ENCODE measurements at places on chromosomes 7 and 10.

DNA sequence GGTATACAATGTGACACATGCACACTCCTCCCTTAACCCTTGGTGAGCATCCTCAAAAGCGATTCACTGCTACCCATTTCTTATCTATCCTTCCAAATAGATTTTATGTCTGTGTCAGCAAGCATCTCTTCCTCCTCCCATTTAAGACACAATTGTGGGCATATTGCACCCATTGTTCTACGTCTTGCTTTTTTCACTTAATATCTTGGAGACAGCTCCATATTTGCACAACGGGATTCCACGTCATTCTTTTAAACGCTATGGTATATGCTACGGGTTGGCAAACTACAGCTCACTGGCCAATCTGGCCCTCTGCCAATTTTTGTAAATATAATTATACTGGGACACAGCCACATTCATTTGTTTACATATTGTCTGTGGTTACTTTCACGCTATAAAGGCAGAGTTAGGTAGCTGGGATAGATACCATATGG lies 88.6 kb downstream of the RNF216 start:
- no peaks in the 10 kb centered on the region for H3K27me3 ChIP-seq
- H3K4me1 ChIP-seq = peaks cover 62% of the 10 kb centered on the region
- H3K36me3 ChIP-seq = peaks cover 15% of the 10 kb centered on the region

- peak overlapping the region; percentile 90 for H3K4me3 ChIP-seq
- peaks cover 81% of the 10 kb centered on the region for H3K4me1 ChIP-seq
- peak; percentile 94 for DNase-seq
- peak overlapping the region; percentile 94 for H3K27ac ChIP-seq
These were observed 1.4 kb downstream of the MYO1G start for GRCh38 chr7:44977304-44977958.

GRCh38 chr10:131825150-131825848 lies 75.5 kb upstream of the PPP2R2D start:
- DNase-seq = no peak
- no peak overlapping the region for H3K4me3 ChIP-seq
- no peaks in the 10 kb centered on the region for H3K27me3 ChIP-seq

- no peaks in the 10 kb centered on the region for H3K27me3 ChIP-seq
- no peak overlapping the region for H3K4me3 ChIP-seq
- H3K36me3 ChIP-seq = no peaks in the 10 kb centered on the region
- no peaks in the 10 kb centered on the region for H3K4me1 ChIP-seq
- H3K27ac ChIP-seq = no peak overlapping the region
These were observed 898.8 kb downstream of the ANKRD7 start for GRCh38 chr7:119123326-119123725.

GRCh38 chr7:77348371-77348813 lies 67.8 kb downstream of the GSAP start:
- H3K36me3 ChIP-seq = no peaks in the 10 kb centered on the region
- no peak overlapping the region for H3K4me3 ChIP-seq
- no peak for DNase-seq
- H3K27me3 ChIP-seq = no peaks in the 10 kb centered on the region
- H3K27ac ChIP-seq = no peak overlapping the region

GRCh38 chr10:67115972-67116371 lies 190.1 kb downstream of the LRRTM3 start:
- no peak for DNase-seq
- H3K27ac ChIP-seq = no peak overlapping the region
- no peaks in the 10 kb centered on the region for H3K27me3 ChIP-seq
- no peaks in the 10 kb centered on the region for H3K4me1 ChIP-seq

DNA sequence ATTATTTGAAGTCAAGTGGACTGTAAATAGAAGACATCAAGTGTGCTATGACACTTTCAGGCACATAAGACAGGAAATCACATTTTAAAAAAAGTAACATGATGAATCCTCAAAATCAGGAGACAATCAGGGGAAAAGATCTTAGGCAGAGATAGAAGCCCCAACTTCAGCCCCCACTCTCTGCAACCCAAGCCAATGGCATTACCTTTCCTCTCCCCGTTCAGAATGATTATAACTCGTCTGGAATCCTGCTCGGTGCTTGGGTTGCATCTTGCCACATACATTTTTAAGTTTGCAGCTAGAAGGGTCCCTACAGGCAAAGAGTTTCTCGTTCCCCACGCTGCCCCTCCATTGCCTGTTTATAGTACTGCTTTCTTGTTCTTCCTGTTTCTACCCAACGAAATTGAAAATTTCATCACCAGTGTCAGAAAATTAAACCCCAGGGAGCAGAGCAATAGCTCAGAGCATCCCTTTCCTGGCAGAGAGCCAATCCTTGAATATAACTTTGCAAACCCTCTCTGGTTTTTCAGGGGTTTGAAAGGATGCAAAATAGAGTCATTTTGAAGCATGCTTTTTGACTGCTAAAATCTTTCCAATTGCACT lies 260.5 kb upstream of the AOAH start:
- no peak overlapping the region for H3K4me3 ChIP-seq
- DNase-seq = no peak
- no peaks in the 10 kb centered on the region for H3K36me3 ChIP-seq
- no peak overlapping the region for H3K27ac ChIP-seq

DNA sequence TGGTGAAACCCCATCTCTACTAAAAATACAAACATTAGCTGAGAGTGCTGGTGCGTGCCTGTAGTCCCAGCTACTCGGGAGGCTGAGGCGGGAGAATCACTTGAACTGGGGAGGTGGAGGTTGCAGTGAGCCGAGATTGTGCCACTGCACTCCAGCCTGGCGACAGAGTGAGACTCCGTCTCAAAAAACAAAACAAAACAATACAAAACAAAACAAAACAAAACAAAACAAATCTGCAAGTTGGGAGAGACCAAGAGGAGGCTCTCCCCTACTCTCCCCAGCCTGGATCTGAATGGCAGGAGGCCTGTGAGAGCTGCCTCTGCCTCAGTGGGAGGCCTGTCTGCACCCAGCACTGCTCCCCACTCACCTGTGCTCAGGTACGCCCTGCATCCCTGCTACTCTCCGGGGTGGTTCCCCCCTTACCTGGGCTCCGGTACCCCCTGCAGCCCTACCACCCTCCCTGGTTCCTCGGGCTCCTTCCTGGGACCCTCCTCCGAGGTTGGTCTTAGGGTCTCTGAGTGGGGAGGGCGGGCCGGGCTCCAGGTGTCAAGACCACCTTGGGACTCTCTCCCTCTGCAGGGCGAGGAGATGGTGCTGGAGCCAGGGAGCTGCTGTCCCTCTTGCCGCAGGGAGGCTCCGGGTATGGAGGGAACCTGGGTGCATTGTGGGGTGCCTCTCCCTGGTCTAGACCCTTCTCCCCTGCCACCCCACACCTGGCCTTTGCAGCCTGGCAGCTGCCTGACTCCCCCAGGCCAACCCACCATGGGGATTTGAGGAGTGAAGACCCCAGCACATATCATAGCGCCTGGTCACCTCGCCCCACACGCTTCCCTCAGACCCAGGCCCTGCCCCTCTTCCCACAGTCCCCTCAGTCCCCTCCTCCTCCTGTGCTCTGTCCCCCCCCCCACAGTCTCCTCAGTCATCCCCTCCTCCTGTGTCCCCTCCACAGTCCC lies 9.5 kb upstream of the ZNF862 start:
- DNase-seq = no peak
- no peaks in the 10 kb centered on the region for H3K36me3 ChIP-seq
- no peak overlapping the region for H3K27ac ChIP-seq
- H3K4me1 ChIP-seq = no peaks in the 10 kb centered on the region

- H3K27me3 ChIP-seq = no peaks in the 10 kb centered on the region
- no peaks in the 10 kb centered on the region for H3K4me1 ChIP-seq
- H3K36me3 ChIP-seq = no peaks in the 10 kb centered on the region
- H3K27ac ChIP-seq = no peak overlapping the region
These were observed 90.3 kb upstream of the ZNF438 start for GRCh38 chr10:31121757-31122577.

DNA sequence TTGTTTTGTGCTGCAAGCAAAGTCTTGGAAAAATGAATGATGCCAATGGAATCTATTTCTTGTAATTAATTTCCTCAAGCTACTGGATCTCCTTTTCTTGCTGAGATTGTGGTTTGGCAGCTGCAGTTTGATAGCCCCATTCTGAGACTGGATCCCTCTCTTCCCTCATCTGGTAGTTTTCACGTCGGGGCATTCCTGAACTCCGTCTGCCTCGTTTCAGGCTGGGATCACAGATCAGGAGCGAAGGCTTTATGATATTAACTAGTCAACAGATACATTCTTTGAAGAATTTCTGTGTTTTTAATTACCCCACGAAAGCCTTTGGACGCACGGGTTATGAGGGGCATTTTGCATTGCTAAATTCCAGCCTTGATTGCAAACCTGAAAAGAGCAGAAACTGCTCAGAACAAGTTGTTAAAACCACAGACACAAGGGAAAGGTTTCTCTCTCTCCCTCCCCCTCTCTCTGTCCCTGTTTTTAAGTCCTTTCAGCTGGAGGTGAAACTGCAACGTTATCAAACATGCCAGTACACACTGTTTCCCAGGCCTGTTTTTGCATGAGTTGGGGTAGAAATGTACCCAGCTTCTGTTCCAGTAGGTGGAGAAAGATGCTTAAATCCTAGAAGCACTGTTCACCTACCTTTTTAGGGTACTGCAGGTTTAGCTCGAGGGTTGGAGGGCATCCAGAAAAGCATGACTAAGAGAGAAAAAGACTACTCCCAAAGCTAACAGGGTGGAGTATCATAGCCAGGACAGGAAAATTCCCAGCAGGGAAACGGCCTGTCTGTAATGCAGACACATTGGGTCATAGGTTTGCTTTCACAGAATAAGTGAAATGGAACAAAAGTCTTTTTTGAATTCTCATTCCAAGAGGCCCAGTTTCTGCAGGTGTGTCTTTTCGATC lies 124.3 kb downstream of the CUX1 start:
- no peaks in the 10 kb centered on the region for H3K36me3 ChIP-seq
- H3K27me3 ChIP-seq = no peaks in the 10 kb centered on the region
- DNase-seq = no peak
- H3K4me1 ChIP-seq = no peaks in the 10 kb centered on the region
- no peak overlapping the region for H3K4me3 ChIP-seq

GRCh38 chr7:5394264-5395105 lies 29.1 kb downstream of the TNRC18 start:
- no peaks in the 10 kb centered on the region for H3K27me3 ChIP-seq
- H3K4me3 ChIP-seq = no peak overlapping the region
- peaks cover 34% of the 10 kb centered on the region for H3K4me1 ChIP-seq
- H3K36me3 ChIP-seq = peaks cover 39% of the 10 kb centered on the region
- DNase-seq = no peak
- H3K27ac ChIP-seq = no peak overlapping the region

DNA sequence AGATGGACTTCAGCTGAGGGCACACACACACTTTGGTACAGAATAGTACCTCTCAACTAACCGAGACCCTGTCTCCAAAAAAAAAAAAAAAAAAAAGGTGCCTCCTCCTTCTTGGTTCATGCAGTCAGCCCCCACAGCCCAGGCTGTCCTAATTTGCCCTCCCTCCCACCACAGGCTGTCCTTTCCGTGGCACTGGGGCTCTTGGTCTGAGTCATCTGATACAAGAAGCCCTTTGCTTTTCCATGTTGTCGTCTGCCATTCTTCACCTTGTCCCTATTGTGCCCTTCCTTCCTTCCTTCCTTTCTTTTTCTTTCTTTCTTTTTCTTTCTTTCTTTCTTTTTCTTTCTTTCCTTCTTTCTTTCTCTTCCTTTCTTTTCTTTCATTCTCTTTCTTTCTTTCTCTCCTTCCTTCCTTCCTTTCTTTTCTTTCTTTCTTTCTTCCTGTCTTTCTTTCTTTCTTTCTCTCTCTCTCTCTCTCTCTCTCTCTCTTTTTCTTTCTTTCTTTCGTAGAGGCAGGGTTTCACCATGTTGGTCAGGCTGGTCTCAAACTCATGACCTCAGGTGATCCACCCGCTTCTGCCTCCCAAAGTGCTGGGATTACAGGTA lies 96.0 kb upstream of the IKZF1 start:
- peaks cover 77% of the 10 kb centered on the region for H3K4me1 ChIP-seq
- no peak for DNase-seq
- no peak overlapping the region for H3K27ac ChIP-seq
- no peaks in the 10 kb centered on the region for H3K27me3 ChIP-seq
- H3K4me3 ChIP-seq = no peak overlapping the region

DNA sequence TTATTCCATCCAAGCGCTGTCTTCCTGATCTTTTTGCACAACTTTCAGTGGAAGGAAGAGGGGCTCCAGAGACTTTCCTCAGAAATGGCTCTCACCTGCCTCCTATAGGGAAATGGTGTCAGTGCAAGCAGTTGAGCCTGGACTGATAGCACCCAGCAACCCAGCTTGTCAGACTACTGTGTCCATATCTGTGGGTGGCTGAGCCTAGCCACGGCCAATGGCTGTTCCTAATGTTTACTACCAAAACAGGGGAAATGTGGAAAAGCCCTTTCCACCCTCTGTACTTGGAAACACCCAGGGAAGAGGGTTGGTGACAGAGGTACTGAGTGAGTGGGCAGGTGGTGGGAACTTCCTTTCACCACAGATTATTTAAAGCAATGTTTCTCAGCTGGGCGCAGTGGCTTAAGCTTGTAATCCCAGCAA lies 4.3 kb upstream of the YKT6 start:
- peaks cover 6% of the 10 kb centered on the region for H3K4me1 ChIP-seq
- H3K4me3 ChIP-seq = no peak overlapping the region
- no peaks in the 10 kb centered on the region for H3K36me3 ChIP-seq
- peaks cover 10% of the 10 kb centered on the region for H3K27me3 ChIP-seq
- DNase-seq = peak; percentile 36

DNA sequence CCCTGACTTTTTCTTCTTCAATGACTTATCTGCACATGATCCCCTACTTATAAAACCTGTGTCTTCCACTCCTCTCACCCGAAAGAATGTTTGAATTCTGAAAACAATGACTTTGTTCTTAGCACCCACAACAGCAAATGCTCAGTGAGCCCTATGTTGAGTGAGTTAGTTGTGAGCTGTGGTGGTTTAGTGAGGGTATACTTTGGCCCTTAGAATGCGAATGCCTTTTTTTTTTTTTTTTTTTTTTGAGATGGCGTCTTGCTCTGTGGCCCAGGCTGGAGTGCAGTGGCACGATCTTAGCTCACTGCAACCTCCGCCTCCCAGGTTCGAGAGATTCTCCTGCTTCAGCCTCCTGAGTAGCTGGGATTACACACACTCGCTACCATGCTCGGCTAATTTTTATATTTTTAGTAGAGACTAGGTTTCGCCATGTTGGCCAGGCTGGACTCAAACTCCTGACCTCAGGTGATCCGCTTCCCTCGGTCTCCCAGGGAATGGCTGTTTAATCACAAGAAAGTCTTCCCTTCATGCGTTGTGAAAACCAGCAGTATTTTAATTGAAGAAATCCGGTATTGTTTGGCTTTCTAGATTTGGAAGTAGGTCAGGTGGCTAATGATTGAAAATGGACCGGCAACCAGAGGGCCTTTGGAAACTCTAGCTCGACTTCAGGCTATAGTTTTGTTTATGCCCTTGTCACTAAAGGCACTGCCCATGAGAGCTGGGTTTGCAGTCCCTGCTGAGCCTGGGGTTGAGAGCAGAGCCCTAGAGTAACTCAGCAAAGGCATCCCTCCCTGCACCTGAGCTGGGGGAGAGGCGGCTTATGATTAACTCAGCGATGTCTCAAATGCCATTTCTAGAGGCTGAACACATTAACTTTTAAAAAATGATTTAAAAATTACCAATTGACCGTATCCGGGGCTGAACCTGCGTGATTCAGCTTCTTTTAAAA lies 41.3 kb downstream of the CUX1 start:
- no peaks in the 10 kb centered on the region for H3K27me3 ChIP-seq
- no peaks in the 10 kb centered on the region for H3K36me3 ChIP-seq
- DNase-seq = no peak
- H3K27ac ChIP-seq = no peak overlapping the region
- H3K4me1 ChIP-seq = peaks cover 21% of the 10 kb centered on the region

- no peak overlapping the region for H3K4me3 ChIP-seq
- H3K36me3 ChIP-seq = no peaks in the 10 kb centered on the region
- DNase-seq = no peak
- H3K27ac ChIP-seq = no peak overlapping the region
- no peaks in the 10 kb centered on the region for H3K4me1 ChIP-seq
These were observed 219.2 kb upstream of the HDAC9 start for GRCh38 chr7:18276380-18276779.

Measured in CD4-positive, CD25-positive, alpha-beta regulatory T cell (primary cell).